ENCODE measurements at places on chromosomes 5 and 9.

DNA sequence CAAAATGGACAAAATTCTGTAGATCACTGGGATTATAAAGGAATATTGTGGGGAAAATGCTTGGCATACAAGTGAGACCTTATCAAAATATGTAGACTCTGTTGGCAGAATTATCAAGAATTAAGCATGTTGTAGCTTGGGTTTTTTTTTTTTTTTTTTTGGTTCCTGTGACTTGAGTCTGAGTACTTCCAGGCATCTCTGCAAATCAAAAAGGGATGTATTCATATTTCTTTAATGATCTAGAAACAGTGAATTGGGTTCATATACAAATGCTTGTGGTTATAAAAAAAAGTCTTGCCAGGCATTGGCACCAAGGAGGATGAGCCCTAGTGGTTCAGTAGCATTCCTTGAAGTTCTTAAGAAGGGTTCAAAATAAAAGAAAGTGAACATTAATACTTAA, 292.2 kb downstream of the ARHGAP26 start:
- no peak for DNase-seq

DNA sequence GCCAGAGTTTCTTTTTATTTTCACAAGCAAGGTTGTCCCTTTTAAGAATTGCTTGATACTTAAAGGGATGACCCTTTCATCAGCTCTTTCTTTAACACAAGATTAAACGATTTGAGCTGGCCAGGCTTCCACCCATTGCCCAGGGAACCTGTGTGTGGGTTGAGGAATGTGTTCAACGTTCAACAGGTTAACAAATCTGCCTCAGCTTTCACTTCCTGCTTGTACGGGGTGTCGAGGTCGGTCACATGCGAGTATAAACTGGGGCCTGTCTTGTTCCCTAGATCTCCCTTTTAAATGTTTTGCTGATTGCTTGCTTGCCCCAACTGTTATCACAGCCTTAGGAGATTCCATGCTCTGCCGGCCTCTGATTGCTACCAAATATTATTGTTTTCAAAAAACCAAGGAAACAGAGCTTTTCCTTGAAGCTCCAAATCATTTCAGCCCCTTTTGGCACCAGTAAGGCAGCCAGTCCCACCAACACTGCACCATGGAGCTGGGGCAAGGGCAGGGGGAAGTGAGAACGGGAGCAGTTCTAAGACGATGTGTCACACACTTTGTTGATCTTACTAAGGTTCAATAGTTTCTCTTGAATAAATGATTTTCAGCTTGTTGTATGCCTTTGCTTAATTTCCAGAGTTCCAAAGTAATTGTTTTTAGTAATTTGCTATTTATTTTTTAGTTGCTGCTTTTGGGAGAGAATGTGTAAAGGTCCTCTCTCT, 10.7 kb upstream of the CLK4 start:
- no peak for DNase-seq

- peak; percentile 19 for DNase-seq
Observed at GRCh38 chr5:55633574-55634208, 78.4 kb downstream of the SLC38A9 start.

- no peak for DNase-seq
Observed at GRCh38 chr5:22293147-22293546, 560.0 kb downstream of the CDH12 start.

GRCh38 chr5:5738797-5739489, 316.5 kb downstream of the ICE1 start:
- DNase-seq = no peak

- no peak for DNase-seq
Observed at GRCh38 chr5:50903651-50904050, 237.2 kb downstream of the PARP8 start.

DNA sequence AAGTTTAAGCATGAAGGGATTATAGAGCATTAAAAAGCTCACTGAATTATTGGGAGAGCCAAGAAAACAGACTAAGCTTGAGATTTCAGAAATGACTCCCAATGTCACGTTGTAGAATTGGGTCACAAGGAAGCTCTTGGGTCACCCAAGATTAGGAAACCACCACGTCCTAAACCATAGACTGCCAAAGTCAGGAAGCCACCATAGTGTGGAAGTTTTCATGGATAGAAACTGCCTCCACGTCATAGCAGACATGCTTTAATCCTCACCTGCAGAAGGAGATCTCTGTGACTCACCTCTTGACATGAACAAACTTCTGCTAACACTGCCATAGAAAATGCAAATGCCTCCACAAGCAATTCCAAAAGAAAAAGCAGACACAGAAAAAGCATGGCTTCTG, 106.3 kb downstream of the SLC1A3 start:
- no peak for DNase-seq
